ENCODE measurements at places on chromosomes 2 and 18.

DNA sequence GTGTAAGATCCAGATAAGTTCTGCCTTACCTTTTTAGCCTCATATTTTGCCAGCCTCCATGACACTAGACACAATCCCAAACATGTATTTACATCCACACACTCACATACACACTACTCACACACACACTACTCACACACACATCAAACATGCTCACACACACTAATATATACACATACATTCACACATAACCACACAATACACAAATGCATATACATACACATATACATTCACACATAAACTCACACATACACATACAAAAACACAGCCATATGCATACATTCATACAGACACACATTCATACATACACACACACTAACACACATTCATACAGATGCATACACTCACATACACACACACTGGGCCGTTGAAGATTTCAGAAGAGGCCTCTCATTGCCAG is 109.5 kb downstream of the MAIP1 start:
- DNase-seq = no peak

GRCh38 chr2:219645631-219646527 is 18.4 kb downstream of the SLC4A3 start:
- no peak for DNase-seq

DNA sequence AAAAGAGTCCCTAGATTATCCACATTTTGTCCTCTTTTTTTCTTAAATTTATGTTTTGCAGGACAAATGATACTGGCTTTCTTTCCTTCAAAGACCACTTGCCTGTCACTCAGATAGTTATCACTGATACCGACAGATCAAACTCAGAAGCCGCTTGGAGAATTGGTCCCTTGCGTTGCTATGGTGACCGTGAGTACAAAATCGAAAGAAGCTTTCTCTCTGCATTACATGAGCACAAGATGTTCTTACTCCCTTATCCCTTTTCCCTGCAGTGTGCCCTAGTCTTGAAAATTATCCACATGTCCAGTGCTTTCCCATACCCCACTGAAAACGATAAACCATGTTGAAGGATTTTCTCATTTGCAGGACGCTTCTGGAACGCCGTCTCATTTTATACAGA is 738.5 kb downstream of the CNTNAP5 start:
- no peak for DNase-seq

GRCh38 chr2:95034221-95034620 is 8.7 kb downstream of the MAL start:
- no peak for DNase-seq

DNA sequence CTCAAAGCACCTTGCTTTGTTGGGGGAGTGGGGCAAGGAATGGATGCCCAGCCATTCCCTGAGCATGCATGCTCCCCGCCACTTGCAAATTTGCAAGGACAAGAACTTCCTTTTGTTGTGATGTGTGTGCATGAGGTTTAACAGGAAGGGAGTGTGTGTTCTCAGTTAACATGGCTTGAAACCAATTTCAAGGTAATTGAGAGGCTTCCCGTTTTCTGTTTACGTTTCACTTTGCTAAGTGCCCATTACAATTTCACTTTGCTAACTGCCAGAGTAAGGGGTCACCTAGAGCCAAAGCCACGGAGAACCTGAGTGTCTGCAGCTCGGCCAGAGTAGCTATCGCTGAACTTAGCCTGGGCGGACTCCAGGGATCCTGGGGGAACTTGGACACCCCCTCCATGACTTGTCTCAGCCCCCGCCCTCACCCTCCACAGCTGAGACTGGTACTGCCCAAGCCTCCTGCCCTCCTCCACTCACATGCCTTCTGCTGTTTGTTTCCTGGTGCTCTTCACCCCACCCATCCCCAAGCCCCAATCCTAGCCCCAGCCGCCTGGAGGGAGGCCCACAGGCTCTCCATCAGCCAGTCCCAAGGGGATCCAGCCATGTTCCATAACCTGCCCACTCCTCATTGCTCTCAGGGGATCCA is 53.6 kb upstream of the LAPTM4A start:
- no peak for DNase-seq

DNA sequence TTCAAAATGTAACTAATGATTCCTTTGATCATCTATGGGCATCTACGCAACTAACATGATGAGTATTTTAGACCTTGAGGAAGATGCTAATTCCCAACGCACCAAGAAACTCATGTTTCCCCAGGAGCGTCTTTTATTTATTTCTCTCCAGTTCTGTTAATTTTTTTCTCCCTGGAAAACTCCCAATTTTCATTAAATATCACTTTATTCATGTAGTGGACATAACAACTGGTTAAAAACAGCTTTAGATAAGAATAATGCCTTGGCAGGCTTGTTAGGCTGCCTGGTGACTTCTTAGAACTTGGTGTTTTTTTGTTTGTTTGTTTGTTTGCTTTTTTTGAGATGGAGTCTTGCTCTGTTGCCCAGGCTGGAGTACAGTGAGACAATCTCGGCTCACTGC is 62.9 kb upstream of the ZFP36L2 start:
- no peak for DNase-seq

DNA sequence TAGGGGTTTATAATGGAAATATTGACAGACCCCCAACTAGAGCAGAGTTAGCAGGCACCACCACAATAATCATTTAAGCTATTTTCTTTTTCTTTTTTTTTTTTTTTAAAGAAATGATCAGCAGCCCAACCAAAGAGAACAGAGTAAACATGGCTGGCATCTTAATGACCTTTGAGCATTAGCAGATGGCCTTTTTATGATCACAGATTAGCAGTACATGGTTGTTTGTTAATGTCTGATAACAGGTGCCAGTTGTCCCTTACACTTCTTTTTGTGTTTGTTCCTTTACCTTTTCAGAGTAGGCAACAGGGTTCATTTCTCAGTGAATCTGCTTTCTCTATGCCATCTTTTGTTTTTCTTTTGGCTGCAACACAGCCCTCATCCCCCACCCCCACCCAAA is 747.0 kb downstream of the BCL11A start:
- DNase-seq = no peak

Data from NCI-H1694 (cell line).